ENCODE measurements at places on chromosomes 16 and 17. TPM values are rescaled to one million over a fixed set of nuclear protein-coding genes. Genes with fewer than 3 reads are reported as not detected.

CD79B gene
- total RNA-seq = 2.2 TPM

KRTAP4-5 gene
- 1.3 TPM for total RNA-seq

KCNAB3 gene
- total RNA-seq = 2.2 TPM

TIMP2 gene
- total RNA-seq = 101 TPM

SLC13A5 gene
- not detected for total RNA-seq

RRN3 gene
- 31.5 TPM for total RNA-seq

DNA sequence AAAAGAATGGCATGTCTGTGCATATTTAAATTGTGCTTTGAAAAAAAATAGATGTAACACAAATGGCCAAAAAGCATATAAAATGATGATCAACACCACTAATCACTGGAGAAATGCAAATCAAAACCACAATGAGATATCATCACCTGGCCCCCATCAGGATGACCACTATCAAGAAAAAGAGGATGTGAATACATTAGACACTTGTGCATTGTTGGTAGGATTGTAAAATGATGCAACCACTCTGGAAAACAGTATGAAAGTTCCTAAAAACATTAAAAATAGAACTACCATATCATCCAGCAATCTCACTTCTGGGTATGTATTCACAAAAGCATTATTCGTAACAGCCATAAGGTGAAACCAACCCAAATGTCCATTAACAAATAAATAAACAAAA, 91.5 kb downstream of the SPAG9 start:
- DNase-seq = no peak

- DNase-seq = no peak
Observed at GRCh38 chr17:57726213-57726790, 18.8 kb downstream of the CCDC182 start.

DNA sequence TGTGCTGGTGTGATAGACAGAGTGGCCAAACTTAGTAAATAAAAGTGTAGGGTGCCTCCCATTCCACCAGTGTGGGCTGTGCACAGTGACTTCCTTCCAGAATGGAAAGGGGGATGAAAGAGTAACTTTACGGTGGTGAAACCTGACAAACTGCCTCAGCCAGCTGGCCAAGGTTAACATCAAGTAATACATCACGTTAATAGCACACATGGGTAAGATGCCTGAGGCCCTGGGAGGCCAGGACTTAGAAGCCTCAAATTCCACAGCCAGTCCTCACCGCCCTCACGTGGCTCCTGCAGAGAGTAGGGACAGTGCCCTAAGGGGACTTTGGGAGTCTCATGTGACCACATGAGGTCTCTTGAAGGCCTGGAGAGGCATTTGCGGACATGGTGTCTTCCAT, 14.1 kb downstream of the RMI2 start:
- peak; percentile 34 for DNase-seq

DNA sequence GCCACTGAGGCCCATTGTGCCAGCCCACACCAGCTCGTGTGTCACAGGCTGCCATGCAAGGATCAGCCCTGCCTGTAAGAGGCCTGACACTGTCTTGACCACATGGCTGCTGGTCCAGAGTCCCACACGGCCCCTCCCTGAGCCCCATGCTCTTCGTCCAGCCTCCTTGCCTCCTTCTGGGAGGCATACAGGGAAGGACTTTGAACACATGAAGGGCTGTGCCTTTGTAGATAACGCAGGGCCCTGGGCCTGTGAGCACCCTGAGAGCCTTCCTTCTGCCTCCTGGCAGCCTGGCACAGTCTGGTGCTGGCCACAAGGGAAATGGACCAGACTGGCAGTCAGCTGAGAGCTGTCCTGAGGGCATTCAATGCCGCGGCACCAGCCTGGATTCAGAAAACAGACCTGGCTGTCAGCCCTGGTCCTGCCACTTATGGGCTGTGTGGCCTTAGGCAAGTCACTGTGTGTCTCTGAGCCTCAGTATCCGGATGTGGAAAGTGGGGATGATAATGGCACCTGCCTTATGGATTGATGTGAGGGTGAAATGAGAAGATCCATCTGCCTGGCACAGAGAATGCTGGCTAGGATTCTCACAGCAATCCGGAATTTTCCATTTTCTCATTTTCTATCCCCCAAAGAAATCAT, 19.2 kb upstream of the SPNS2 start:
- no peak for DNase-seq

GRCh38 chr17:82960419-82961271, 118.8 kb upstream of the METRNL start:
- DNase-seq = no peak

DNA sequence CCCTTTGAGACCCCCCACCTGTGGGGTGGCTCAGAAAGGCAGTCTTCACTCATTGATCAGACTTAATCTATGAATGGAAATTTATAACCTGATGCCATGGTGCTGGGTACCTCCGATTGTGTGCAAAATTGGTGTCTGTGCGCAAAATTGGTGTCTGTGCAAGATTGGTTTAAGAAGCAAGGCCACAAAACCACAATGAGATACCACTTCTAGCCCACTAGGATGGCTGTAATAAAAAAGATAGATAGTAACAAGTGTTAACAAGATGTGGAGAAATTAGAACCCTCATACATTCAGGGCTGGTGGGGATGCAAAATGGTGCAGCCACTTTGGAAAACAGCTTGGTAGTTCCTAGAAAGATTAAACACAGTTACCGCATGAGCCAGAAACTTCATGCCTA, 13.9 kb upstream of the CSNK2A2 start:
- DNase-seq = no peak

- DNase-seq = no peak
Observed at GRCh38 chr17:77854083-77854758, 104.3 kb upstream of the TNRC6C start.
